Activated T-helper 1 cell treated with Interleukin-2 at 50 U/mL for 16 hours (primary cell): ENCODE measurements at places on chromosomes 6 and 20.

GRCh38 chr6:85403331-85404015 lies 46.4 kb upstream of the NT5E start:
- DNase-seq = no peak

DNA sequence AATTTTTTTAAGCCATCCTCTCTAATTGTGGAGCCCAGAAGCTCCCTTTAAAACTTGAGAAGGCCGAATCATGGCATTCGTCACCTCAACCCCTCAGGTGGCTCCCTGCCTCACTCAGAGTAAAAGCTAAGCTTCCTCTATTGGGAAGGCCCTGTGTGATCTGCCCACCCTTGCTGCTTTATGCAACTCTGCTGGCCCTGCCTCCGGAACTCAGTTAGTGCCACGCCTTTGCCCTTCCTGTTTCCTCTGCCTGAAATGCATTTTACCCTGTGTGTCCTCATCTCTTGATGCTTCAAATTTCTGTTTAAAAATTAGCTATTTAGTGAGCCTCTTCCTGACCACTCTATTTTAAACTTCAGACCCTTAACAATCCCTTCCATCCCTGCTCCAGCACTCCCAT lies 5.7 kb downstream of the PACRG start:
- DNase-seq = no peak

DNA sequence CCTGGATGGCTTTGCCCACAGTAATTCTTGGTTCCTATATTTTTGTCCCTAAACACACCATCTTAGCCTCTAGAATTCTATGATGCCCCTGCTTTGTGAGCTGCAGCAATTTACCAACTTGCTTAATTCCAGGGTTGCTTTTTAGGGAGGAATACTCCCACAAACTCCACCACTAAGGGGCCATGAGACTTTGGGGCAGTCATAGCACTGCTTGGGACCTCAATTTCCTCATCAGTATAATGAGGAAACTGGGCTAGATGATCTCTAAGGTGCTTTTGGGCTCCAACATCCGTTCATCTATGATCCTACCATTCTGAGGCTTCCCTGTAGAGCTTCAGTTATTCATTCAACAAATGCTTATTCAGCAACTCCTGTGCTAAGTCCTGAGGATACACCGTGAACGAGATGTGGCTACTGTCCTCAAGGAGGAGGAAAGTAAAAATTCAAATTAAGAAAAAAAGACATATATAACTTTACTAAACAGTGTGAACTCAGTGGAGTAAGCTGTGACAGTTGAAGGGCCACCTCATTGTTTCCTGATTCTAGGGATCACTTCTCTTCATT lies 75.3 kb downstream of the PRDM1 start:
- DNase-seq = no peak

DNA sequence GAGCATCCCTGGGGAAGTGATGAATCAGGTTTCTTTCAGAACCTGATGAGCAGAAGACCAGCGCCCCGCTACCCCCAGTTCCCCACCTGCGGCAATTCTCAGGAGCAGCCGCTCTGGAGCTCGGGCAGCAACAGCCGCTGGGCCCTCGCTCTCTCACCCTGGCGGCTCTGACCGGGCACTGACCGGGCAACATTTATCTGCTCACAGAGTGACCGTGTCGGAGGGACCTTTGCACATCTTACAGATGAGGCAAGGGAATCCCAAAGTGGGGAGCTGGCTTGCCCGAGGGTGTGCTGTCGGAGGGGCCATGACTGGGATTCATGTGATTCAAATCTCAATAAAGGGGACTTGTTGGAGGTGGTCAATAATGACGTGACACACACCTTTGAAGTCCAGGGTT lies 26.2 kb upstream of the KCNK16 start:
- DNase-seq = no peak

DNA sequence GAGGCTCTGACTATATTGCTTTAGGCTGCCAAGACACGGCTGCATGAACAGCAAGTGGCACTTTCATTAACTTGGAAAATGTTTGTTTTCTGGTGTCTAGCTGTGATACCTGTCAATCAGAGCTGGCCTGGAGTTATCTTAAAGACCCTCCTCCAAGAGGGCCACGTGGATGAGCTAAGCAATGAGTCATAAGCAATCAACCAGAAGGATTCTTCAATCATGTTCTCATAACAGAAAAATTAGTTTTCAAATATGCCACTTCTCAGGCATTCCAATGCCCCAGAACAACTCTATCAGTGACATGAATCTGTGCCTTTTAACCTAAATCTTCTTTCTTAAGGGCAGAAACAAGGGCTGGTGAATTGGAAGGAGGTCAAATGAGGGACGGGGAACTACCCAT lies 283.0 kb downstream of the HTR1B start:
- no peak for DNase-seq

DNA sequence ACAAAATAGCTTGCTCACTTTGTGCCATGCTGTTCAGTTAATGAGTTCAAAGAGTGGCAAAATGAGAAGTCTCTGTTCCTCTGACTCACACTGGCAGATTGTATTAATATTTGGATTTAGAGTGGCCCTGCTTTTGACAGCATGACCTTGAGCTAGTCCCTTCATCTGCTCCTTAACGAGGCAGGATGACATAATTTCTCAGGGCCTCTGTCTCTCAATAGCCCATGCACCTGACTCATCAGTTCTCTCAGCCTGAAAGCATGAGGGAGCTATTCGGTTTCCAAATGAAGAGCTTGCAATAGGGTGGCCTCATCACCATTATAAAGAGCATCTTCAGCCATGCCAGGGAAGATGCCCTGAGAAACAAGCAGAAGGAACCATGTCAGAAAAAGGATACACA lies 38.2 kb downstream of the CAP2 start:
- DNase-seq = no peak

GRCh38 chr6:3108746-3109414 lies 9.6 kb upstream of the BPHL start:
- DNase-seq = no peak
